ENCODE measurements at places on chromosomes 7 and 10.

DNA sequence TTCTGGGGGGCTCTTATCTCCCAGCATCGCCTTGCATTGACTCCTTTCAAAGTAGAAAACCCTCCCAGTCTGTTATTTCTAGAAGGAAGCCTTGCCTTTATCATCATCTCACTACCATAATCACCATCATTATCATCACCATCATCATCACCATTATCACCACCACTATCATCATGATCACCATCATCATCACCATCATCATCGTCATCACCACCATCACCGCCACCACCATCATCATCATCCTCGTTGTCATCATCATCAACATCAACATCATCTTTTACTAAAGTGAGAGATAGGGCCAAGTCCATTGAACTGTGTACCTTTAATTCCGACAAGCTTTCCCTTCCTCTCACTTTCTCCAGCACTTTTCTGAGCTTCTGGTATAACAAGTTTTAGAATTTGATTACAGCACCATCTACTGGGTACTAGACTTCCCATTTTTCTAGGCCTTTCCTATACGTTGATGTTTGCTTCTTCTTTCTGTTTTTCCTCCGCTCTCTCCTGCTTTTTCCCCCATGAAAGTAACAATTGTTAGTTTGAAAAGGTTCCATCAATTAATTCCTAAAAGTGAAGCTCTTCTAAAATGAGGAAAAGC, 226.4 kb downstream of the BUB3 start:
- DNase-seq: no peak

GRCh38 chr7:126716321-126716720, 536.4 kb downstream of the GRM8 start:
- no peak for DNase-seq

- no peak for DNase-seq
Measured at GRCh38 chr10:124522933-124523871, 61.6 kb downstream of the LHPP start.

DNA sequence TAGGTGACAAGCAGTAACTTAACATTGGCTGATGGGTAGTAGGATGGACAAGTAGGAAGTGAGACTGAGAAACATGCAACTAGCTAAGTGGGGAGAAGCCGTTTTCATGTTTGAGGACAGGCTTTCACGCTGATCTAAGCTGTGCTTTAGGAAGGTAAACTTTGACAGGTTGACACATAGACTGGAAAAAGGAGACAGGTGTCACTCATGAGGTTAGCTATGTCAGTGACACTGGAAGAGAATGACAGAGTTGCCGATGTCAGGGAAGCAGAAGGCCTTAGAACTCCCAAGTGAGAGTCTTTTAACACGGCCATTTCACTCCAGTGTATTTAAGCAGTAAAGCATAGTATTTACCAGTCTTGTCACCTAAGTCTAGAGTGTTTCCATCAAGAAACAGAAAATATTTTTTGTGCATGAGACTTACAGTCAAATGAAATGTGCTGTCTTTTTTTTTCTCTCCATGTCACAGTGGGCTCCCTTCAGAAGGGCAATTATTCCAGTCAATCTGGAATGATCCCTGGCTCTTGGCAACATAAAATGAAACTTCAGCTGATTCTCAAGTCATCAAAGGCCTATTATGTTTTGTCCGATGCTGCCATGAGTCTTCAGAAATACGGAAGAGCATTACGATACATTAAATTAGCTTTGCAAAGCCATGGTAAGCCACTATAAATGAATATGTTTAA, 20.6 kb downstream of the EDRF1 start:
- DNase-seq: no peak

DNA sequence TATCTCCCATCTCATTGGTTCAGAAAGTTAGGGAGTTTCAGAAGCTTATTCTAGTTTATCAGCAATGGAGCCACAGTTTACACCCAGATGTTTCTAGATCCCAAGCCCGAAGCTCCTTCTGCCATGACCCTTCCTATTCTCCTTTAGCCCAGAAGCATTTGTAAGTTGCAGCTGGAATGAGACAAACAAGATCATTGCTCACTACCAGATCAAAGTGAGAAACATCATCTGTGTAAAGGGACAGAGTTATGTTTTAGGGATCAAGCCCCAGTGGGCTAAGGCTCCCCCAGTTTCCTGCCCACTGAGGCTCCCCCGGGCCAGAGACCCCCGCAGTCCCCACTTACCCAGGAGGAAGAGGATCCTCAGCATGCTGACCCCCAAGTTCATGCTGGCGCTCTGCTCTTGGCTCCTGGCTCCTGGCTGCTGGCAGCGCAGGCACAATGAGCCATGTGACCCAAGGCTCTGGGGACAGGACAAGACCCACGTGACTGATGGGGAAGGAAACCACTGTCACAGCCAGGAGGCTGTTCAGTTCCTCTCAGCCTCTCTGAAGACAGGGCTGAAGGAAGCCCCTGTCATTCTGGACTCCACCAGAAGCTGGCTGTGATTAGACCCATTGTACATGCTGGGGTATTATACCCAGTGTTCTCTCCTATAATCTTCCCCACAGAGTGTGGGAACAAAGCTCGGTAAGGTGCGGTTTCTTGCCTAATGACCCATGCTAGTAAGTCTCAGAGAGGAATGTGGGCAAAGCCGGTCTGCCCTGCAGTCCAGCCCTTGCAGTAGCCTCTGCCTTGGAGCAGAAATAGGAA, at the start of gene TMEM273:
Gene TMEM273, minus strand, starts transcription at position 442 of the 812 bp plus-strand sequence. Its CDS starts 55 bp downstream, at position 387.
- DNase-seq: no peak

DNA sequence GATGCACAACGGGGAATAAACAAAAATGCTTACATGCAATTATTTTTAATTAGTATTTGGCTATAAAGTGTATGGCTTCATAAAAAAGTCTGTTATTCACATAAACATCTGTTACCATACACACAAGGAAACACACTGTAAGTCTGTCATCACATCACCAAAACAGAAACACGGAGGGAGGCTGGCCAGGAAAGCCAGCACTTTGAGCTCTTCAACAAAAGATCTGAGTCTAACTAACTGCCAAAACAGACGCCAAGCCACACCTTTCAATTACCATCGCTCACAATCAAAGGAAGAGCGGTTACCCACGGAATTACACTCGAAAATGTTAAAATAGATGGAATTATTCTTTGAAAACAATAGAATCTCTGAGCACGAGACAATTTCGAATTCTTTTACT, 49.2 kb upstream of the MGMT start:
- no peak for DNase-seq

DNA sequence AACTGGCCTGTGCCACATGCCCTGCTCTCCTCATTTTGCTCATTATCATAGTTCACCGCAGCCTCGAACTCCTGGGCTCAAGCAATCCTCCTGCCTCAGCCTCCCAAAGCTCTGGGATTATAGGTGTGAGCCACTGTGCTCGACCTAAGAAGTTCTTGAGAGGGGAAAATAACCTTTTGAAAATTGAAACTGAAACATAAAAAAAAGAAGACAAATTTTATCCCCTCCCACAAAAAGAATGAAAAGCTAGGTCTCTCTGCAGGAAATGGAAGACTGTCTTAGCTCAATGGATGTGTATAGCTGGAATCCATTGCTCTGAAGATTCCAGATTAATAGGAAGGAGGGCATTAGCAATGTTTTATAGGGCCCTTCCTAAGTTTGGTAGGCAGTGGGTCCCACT, 2.0 kb upstream of the EXOC6 start:
- DNase-seq: no peak

DNA sequence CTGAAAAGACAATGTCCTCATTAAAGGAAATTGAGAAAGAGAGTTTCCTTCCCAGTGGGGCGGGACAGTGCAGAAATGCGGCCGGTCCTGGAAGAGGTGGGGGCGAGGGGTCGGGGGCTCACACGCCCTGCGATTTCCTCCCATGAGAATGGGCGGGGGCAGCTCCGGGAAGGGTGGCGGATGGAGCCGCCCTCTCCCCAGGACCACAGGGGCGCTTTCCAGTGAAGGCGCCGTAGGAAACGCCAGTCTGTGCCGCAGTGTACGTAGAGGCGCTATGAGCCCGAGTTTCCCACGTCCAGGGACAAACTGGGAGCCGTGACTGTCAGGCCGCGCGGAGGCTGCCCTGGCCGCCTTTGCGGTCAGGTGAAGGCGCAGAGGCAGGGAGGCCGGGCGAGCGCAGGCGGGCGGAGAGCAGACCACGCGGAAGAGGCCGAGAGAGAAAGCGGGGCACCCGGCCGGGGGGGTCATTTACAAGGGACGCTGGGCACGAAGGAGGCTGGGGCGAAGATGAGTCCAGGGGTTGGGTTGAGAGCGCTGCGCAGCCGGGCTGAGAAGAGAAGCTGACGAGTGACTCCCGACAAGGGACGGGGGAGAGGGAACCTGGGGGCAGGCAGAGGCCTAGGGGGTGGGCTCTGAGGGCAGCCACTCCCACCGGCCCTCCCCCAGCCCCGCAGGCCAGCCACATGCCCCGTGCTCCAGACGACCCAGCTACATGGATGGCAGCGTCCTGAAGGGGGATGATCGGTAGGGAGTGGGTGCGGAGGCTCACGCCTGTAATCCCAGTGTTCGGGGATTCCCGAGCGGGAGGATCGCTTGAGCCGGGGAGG, 45.0 kb downstream of the ALOX5 start:
- DNase-seq: peak; percentile 23

- no peak for DNase-seq
Measured at GRCh38 chr10:125926247-125926646, 29.9 kb downstream of the FANK1 start.

GRCh38 chr10:52447931-52448353, 133.9 kb downstream of the DKK1 start:
- DNase-seq: no peak

DNA sequence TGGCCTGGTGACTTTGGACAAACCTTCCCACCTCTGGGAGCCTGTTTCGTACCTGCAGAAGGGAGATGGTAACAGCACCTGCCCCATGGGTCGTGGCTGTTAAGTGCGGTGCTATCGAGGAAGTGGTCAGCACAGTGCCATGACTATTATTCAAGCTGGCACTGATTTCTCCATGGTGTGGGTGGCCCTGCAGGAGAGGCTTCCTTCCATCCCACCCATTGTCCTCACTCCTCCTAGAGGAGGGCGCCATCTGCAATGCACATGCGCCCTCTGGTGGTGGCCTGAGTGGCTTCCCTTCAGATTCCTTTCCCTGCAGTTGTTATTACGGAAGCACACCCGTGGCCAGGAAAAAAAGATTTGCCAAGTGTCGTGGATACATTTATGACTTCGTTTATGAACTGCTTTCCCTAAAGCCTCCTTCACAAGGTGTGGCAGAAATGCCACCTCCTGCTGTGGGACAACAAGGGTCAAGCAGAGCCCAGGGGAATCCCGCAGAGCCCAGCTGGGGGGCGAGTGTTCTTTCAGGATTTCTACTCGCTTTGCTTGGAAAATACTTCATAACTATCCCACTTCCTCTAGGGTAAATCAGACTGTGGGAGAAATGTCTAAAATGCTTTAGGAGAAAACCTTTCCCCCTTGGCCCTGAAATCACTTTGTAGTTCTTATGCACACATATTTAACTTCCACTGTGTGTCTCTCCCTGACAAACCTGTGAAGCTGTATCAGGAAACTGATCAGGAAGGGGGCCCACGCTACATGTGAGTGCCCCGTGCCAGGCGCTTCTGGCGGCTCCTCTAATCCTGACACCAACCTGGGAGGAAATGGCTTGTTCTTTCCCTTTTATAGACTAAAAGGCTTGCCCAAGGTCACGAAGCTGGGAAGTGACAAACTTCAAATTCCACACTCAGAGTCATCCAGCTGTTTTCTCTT, 98.0 kb upstream of the ANLN start:
- peak; percentile 58 for DNase-seq

DNA sequence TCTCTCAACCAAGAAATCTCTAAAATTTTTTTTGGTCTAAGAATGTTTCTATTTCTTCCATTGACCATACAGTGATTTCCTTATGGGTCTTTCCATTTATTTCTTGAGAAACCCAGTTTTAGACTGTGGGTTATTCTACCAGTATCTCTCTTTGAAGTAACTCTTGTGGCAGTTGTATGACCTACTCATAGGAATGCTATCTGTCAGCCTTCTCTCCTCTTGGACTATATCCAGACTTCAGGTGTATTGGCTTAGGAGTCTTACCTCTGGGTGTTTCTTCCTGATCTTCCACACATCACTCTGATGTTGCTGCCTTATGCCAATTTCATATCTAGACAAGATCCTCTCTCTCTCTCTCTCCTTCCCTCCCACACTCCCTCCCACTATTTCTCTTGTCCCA, 178.1 kb downstream of the BMPER start:
- no peak for DNase-seq

- no peak for DNase-seq
Measured at GRCh38 chr10:3858051-3858845, 73.2 kb upstream of the KLF6 start.

- DNase-seq: no peak
Measured at GRCh38 chr10:73876157-73876556, 1.8 kb upstream of the CAMK2G start.

DNA sequence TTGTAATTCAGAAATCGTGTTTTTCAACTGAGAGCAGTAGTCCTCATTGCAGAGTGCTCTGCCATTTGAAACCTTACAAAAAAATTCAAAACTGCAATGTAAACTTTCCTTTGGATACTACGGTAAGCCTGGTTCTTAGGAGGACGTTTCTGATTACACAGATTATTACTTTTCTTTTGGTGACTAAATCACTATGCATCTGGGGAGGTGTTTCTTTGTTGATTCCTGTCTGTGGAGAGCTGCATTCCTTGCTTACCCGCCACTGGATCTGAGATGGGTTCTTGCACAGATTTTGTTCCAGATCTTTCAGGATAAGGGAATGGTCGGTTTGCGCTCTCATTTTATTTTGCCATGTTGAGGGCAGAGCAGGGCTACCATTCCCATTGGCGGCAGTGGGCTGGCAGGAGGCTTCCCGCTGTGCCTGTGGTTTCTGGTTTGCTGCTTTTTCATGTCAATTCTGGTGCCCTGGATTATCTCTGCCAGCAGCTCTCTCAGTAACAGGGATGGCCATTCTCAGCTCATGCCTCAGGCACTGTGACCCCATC, 485.1 kb downstream of the GLRX3 start:
- DNase-seq: no peak

DNA sequence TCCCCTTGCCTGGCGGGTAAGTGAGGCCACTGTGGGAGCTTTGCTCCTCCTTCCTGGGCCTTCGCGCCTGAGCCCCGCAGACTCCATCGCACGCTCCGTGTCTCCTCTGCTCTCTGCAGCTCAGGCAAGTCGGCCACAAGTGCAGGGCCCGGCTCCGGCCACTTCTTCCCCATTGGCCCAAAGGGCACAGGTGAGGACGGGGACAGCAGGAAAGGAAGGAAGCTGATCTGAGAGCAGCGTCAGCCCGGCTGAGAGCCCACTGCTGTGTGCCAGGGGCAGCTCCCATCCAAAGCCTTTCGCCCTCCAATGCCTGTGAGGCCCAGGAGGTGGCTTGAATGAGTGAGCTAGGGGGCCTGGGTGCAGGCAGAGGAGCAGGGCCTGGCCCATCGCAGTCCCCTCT, 33.7 kb upstream of the RHEB start:
- no peak for DNase-seq

Measured in stimulated activated CD4-positive, alpha-beta T cell treated with anti-CD3 and anti-CD28 coated beads, Interleukin-1b, Interleukin-23, amount 100 ng/mL, for 1 hour (primary cell).